ENCODE measurements at places on chromosomes 13 and 19. TPM values are rescaled to one million over a fixed set of nuclear protein-coding genes. Genes with fewer than 3 reads are reported as not detected.

- no peak for DNase-seq
Measured at GRCh38 chr19:47268028-47268427, 6.7 kb upstream of the INAFM1 start.

DNA sequence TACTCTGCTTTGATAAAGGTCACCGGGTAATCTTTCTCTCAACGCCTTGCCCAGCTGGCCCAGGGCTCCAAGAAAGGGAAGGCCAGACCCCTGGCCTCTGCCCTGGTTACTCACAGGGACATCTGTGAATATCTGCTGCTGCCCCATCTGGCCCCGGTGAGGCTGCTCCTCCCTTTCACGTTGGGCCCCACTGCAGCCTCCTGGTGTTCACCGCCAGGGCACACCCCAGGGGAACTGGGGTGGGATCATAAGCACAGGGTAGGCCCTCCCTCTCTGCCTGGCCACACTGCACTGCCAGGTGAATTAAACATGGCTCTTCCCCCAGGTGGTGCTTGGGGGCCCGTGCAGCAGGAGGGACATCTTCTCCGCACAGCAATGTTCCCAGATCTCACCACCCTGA lies 12.7 kb downstream of the LAIR1 start:
- no peak for DNase-seq

DNA sequence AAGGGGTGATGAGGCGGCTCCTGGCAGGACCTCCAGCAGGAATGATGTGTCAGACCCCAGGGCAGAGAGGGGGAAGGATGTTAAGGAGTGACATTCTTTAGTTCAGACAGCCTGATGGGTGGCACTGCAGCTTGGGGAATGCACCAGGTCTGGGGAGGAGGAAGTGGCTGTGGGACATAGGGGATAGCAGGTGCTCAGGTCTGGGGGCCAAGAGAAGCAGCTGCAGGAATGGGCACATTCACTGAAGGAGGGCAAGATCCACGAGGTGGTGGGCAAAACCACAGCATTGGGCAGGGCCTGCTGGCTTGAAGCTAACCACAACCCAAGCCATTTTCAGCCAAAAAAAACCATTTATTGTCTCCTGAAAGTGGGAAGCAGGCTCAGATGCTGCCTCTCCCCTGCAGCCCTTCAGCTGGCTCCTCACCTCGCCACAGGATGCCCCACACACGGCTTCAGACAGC lies 26.5 kb downstream of the COMP start:
- DNase-seq = no peak

- DNase-seq = no peak
Measured at GRCh38 chr19:31676271-31677004, 327.2 kb upstream of the TSHZ3 start.

DNA sequence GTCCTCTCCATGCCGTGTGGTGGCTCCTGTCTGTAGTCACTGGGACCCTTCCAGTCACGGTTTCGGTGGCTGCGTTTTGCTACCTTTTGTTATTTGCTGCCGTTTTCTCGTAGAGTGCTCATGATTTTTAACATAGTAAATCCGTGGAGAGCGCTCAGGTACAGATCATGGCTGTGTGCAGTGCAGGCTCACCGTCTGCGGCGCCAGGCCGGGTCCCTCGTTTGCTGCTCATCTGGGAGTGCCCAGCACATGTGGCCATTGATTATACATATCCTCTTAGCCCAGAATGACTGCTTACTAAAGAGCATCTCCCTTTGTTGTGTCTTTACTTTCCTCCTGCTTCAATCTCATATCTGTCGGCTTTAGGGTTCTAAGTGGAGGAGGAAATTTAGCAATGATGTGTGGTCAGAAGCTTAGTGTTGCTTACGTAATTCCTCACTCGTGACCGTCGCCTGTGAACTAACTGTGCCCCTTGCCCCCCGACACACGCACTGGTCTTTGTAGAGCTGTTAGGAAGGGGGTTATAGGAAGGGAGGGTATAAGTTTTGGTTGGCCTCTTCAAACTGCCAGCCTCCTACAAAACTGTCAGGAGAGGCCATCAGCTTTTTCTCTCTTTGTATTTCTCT lies 31.8 kb downstream of the TFDP1 start:
- DNase-seq = no peak

DNA sequence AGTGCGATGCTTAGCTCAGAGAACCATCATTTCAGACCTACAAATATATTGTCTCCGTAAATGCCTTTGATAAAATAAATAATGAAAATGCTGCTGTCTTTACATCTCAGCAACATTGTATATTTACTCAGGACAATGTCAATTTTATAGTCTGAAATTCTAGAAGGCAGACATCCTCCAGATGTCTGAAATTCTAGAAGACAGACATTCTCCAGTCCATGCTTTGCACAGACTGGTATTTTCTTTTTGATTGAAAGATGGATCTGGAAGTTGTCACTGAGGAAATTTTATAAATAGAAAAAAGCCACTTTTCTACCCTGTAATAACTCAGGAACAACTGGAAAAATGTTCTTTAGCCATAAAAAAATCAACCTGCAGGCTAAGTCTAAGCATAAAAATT lies 2293.3 kb downstream of the PCDH9 start:
- no peak for DNase-seq

- DNase-seq = no peak
Measured at GRCh38 chr13:113918981-113919701, 54.7 kb downstream of the C13orf46 start.

DNA sequence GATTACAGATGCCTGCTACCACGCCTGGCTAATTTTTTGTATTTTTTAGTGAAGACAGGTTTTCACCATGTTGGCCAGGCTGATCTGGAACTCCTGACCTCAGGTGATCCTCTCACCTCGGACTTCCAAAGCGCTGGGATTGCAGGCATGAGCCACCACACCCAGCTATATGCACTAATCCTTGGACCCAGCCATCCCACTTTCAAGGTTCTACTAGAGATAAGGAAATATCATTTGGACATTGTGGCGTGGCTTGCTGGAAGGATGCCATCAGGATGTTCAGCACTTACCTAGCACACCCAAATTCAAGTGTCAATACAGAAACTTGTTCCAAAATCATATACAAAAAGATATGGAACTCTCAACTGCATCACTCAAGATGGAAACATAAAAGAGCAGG lies 136.4 kb downstream of the ABCC4 start:
- DNase-seq = no peak

DNA sequence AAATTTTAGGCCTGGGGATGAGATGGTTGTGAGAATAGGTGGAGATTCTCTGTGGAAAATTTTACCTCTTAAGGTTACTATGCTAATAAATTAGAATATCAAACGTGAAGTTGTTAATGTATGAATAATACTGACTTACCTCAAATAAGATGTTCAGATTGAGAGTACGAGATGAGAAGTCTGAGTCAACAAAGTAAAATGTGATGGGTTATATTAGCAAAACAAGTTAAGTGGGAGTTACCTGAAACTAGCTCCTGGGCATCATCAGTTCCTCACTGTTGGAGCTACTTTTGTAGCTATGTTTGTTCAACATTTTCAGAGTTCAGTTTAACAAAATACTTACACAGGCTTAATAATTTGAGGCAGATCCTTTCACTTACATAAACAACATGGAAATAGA lies 108.6 kb downstream of the PIBF1 start:
- no peak for DNase-seq

The ZNF578 gene
- total RNA-seq = 3.5 TPM

The GNA15 gene
- total RNA-seq = 0.53 TPM

The INSR gene
- total RNA-seq = 134 TPM

The ZNF534 gene
- total RNA-seq = not detected

The CGB1 gene
- not detected for total RNA-seq

Data from glomerular endothelial cell (primary cell).